ENCODE measurements at places on chromosomes 12 and 14. TPM values are rescaled to one million over a fixed set of nuclear protein-coding genes. Genes with fewer than 3 reads are reported as not detected.

GRCh38 chr14:38158468-38158867, 49.2 kb upstream of the SSTR1 start:
- DNase-seq: no peak

- no peak for DNase-seq
These were observed 982.0 kb upstream of the TMEM132C start for GRCh38 chr12:127284870-127285431.

DNA sequence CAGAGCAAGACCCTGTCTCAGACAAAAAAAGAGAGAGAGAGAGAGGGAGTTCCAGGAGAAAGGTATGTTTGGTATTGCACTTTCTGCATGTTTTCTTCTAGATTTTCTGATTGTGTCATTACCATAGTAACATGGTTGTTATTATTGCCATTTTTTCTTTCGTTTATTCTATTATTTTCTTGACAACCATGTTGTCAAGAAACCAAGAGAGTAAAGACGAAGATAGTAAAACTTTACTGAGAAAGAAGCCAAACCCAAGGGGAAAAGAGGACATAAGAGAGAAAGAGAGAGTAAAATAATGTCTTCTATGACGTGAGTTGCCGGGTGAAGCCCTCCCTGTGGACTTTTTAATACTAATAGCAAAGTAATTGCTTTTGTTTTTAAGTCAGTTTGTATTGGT, 1186.0 kb upstream of the SEL1L start:
- peak; percentile 83 for DNase-seq

- DNase-seq: no peak
These were observed 16.9 kb downstream of the CCDC88C start for GRCh38 chr14:91400696-91401095.

- no peak for DNase-seq
These were observed 1.1 kb downstream of the AMDHD1 start for GRCh38 chr12:95944108-95944704.

The CCDC60 gene
- not detected for polyA plus RNA-seq

The SLC5A8 gene
- polyA plus RNA-seq: 0.02 TPM
